IPS-NIHi11 (cell line): ENCODE measurements at places on chromosomes 12 and 14.
A peak's percentile ranks its signal among the peaks of the same experiment; 100 is the strongest.

DNA sequence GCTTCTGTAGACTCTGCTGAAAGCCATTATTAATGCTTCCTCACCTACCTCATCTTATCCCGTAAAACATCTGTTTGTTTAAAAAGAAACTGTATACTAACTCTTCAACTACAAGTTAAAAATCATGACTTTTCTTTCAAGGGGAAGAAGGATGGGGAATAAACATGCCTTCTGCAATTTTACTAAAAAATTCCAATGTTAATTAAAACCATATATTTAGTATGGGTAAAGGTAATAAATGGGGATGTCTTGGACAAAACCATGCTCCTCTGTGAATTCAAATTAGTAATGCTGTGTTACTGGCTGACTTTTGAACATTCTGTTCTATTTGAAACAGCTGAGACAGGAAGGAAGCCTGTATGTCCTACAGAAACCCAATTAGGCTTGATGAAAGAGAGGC is 311.1 kb upstream of the DIO2 start:
- no peak for DNase-seq

DNA sequence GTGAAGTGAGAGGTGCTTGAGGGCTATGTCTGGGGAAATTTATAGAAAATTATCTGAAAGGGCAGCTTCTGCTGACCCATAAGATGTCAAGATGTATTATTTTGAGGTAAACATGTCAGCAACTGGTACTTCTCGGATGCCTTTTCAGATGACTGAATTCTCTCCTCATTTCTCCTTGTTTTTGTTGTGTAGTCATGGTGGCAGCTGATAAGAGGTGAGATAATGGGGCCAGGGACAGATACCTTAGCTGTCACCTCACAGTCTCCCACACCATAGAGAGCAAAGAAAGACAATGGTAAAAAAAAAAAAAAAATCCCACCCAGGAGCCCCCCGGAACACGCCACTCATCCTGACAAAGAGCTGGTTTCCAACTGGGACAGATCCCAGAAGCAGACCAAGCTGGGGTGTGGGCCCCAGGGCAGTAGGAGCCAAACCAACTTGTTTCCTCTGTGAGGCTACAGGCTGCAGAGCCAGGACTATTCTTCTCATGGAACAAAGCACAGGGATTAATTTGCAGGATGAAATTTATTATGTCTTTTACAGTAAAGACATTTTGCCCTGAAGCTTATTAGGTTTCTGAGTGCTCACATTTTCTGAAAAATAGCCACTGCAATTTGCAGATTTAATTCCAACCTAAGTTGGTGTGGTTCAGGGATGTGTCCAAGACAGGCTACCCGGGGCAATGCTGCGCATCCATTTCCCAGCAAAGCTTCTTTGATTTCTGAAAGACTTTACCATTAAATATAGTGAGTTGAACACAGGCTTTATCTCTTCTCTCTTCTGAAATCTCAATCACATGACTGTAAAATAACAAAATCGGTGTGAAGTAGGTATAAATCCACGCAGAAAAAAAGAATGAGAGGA is 52.2 kb downstream of the NDUFA12 start:
- DNase-seq = no peak

- DNase-seq = no peak
Observed at GRCh38 chr12:32183650-32184049, 77.0 kb downstream of the BICD1 start.

DNA sequence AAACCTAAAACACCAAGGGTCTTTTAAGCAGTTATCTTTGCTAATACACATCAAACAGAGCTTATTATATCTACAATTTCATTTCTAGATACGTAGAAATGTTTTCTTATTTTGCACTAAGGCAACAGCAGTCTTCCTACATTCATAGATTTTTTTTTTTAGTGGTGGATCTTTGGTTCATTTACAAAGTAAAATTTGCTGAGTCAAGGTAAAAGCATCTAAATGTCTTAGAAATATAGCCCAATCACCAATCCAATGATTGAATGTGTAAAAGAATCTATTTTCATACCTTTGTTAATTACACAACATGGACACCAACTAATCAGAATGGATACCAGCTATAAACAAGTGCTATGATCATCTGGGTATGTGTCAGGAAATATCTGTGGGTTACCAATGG is 272.2 kb upstream of the TMPO start:
- no peak for DNase-seq

DNA sequence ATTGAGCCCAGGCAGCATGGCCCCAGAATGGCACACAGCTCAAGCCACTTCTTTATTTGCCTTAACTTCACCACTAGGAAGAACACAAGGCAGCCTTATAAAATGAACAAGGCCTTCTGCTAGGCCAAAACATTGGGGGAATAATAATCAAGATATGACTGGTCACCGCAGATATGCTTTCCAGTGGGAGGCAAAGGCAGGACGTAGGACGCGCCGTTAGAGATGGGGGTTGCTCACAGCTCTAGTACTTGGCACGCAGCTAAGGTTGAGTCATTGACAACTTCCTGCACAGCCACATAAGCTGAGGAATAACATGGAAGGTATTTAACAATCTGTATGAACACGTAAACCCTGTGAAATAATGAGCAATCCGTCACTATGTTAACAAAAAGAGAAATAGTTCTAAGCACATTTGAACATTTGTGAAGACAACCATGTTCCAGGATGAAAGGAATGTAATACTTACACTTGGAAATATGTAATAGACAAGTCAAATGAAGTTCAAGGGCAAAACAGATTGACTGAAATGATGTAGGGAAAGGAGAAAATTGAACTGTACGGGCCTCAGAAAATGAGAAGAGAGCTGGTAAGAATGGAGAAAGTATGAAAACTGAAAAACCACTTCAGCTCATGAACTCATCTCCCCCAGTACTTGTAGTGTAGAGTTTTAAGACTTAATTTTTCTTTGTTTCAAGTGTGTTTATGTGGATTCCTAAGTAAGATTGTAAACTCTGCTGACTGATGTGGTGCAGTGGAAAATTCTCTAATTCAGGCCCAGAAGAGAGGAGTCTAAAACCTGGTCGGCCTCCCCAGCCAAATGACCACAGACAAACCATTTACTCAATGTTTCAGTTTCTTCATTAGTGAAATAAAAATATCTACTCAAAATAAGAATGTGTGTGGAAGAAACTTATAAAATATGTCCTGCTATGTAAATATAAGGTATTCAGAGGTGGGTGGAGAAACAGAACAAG is 59.3 kb upstream of the CCDC91 start:
- no peak for DNase-seq

DNA sequence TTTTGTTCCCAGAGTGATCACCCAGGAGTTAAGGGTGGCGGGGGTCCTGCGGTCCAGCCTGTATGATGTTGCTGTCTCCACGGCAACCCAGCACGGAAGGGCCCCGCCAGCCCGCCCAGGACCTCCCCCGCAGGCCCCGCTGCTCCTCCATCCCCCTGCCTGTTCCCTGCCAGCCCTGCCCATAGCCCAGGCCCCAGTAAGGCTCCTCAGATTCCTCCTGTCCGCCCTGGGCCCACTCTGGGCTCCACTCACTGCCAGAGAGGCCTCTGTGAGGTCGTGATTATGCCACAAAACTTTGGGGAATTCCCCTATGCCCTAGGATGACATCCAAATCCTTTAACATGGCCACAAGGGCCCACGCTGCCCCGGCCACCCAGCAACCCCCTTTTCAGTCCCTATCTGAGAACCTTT is 20.8 kb downstream of the HSP90AA1 start:
- no peak for DNase-seq

DNA sequence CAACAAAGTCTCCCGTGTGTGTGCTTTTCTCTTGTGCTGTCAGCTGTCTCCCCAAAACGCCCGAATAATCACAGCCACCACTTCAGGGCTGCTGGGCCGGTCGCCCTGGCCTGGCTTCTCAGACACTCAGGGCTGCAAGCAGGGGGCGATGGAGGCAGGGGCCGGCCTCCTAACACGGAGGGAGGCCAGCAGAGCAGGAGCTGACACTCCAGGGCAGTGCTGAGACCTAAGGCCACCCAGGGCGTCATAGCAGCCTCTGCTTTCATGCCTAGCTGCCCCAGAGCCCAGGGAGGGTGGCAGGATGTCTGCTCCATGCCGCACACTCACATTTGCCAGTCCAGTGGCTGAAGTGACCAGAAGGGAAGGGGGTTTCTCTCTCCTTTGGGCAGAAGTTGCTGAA is 25.6 kb downstream of the STX2 start:
- DNase-seq = peak; percentile 55

- no peak for DNase-seq
Observed at GRCh38 chr12:129807136-129807535, 96.7 kb downstream of the TMEM132D start.

DNA sequence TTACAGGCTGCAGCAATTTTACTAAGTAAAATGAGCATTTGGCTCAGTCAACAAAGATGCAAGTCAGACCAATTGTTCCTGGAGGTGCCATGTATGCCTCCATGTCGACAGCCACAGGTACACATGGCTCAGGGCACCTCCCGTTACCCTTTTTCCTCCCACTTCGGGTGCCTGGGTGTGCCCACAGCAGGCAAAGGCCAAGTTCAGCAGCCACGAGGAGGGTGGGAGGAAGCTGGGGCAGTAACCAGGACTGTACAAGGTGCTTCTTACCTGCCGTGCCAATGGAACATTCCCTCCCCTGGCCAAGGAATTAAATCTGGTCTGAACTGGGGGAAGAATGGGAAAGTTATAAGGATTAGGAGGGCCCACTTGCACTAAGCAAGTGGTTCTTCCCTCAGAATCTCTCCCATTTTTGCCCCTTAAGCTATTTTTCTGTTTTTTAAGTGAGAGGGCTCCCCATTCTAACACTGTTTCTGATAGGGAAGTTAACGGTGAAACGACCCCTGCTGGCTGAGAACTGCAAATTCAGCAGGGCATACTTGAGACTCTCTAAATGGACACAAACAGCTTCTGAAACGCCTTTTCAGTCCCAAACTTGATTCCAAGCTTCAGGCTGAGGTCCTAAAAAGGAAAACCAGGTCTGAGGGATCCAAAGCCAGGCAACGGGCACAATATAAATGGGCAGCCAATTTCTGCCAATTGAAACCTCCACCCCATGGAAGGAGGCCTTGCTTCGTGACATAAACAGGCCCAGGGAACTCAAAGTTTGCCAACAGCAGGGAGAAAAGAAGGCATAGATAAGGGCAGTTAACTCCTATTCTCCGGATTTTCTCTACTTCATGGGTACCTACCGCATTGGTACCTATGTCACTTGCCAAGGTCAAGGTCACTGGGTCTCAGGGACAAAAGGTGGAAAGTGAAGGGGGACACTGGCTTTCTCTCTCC is 24.8 kb downstream of the CLECL1 start:
- peak; percentile 69 for DNase-seq

DNA sequence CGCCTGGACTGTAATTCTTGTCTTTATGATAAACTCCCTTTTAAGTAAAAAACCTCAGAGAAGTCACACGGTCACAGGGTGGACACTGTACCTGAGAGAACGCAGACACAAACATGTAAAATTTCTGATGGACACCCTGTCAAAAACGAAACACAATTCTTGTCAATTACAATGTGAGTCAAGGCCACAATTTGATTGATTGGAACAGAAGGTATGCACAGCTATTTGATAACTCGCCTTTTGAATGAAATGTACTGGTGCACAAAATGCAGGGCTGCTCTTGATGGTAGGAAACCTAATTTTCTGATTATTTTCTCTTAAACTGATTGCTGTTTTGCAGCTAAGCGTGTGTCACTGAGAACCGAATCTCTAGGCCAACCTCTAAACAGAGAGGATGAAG is 9.2 kb downstream of the DNAH10 start:
- no peak for DNase-seq

DNA sequence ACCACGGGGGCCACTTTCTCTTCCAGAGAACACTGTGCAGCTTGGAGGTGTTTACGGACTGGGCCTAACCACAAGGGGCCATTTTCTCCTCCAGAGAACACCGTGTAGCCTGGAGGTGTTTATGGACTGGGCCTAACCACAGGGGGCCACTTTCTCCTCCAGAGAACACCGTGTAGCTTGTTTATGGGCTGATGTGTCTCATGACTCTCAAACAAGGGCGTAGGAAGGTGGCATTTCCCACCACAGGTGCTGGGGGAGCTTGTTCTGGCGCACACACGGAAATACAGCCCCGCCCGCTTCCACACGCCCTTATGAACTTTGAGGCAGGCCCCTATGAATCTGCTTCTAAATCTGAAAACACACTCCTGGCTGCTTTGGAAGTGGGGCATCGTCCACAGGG is 174.6 kb upstream of the SFSWAP start:
- DNase-seq = no peak

DNA sequence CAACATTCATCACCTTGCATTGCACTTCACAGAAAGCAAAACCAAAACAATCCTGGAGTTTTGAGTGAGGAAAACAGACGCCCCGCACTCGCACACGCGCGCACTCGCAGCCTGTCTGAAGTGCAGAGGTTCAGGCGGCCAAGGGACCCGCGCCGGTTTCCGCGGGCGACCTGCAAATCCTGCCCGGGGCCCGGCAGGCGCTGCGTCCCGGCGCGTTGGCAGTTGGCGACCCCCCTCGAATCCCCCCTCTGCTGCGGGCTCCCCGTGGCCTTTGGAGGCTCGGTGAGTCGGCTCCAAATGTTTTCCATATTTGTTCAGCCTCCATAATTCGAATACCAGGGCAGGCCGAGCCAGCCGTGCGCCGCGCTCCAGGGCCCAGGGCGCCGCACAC is at the start of gene SSPN:
SSPN (plus strand) TSS at position 324 of the 391 bp plus-strand sequence. CDS start 100 bp downstream, outside the sequence.
- peak; percentile 62 for DNase-seq

DNA sequence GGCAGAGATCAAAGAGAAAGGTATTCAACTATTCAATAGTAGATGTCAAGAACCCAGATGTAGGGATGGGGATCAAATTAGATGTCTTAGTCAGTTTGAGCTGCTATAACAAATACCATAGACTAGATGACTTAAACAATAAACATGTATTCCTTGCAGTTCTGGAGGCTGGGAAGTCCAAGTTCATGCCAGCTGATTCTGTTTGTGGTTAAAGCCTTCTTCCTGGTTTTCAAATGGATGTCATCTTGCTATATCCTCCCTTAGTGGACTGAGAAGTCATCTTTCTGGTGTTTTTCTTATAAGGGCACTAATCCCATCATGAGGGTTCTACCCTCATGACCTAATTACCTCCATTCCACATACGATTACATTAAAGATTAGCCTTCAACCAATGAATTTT is 19.5 kb upstream of the MGST1 start:
- DNase-seq = no peak

GRCh38 chr12:111761099-111761498 is 5.6 kb upstream of the ALDH2 start:
- DNase-seq = no peak

DNA sequence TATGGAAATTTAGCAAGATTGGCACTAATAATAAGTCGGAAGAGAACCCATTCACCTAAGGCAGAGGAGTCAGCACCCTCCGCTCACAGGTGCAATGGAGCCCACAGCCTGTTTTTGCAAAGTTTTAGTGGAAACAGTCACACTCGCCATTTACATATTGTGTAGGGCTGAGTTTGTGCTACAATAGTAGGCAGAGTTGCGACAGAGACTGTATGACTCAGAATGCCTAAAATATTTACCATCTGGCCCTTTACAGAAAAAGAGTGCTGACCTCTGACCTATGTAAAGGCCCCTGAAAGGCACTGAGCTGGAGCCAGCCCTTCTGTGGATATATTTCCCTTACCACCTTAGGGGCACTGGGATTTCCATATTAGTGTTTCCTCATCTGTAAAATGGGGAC is 79.0 kb downstream of the PRIMA1 start:
- DNase-seq = no peak

GRCh38 chr14:63283884-63284248 is 34.9 kb downstream of the GPHB5 start:
- DNase-seq = no peak

- no peak for DNase-seq
Observed at GRCh38 chr12:16008421-16008824, 97.3 kb downstream of the DERA start.

GRCh38 chr12:4825011-4825858 is 84.5 kb upstream of the KCNA1 start:
- no peak for DNase-seq
